Activated T-cell treated with anti-CD3 and anti-CD28 coated beads for 1 hour (primary cell): ENCODE measurements at places on chromosomes 2 and 18.

- no peak for DNase-seq
Observed at GRCh38 chr2:231334179-231334930, 61.2 kb upstream of the B3GNT7 start.

DNA sequence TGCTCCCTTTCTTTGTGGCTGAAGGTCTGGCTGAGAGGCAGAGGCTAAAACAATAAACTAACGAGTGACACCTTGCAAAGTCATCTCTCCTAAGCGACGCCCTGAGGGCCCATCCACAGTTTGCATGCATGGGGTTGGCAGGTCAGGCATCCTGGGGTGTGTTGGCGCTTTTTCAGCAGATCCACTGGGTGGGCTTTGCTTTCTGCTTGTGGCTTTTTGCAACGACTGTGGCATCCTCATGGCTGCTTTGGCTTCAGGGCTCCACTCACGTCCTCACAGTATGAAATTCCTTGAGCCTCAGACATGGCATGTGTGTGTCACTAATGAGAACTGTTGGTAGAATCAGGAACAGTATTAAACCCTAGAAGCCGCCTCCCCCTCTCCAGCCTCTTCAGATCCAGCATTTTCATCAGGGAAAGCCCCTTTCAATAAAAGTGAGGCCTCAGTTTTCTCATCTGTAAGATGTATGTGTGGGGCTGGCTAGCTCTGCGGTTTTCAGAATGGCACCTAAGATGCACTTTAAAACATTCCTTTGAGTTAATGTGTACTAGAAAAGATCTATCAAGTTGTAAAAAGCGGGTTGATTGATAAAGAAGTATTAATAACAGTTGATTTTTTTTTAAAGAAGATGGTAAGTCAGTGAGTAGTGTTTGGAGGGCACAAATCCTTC lies 72.5 kb downstream of the SH3BP4 start:
- DNase-seq: no peak

GRCh38 chr18:39191931-39192330 lies 1626.3 kb upstream of the CELF4 start:
- DNase-seq: no peak

DNA sequence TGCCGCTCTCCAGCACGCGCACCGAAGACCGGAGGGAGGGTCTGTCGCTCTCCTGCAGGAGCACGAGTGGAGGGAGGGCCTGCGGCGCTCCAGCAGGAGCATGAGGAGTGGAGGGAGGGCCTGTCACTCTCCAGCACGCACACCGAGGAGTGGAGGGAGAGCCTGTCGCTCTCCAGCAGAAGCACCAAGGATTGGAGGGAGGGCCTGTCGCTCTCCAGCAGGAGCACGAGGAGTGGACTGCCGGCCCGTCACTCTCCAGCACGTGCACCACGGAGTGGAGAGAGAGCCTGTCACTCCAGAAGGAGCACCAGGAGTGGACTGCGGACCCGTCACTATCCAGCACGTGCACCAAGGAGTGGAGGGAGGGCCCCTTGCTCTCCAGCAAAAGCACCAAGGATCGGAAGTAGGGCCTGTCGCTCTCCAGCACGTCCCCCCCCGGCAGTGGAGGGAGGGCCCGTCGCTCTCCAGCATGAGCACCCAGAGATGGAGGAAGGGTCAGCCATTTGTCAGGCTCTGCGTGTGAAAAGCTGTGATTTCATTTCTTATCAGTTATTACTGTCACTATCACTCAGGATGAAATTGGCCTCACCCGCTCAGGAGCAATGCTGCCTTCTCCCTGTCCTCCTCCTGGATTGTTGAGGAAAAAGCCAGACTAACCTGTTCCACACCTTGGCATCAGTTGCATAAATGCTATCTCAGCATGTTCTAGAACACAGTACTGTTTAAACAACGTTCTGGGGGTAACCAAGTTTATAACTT lies 35.9 kb downstream of the ADI1 start:
- no peak for DNase-seq

GRCh38 chr18:25310045-25310444 lies 41.9 kb downstream of the ZNF521 start:
- DNase-seq: no peak

- no peak for DNase-seq
Observed at GRCh38 chr2:202091476-202091875, 18.4 kb downstream of the KIAA2012 start.

GRCh38 chr2:13558368-13558767 lies 841.6 kb downstream of the TRIB2 start:
- DNase-seq: no peak

DNA sequence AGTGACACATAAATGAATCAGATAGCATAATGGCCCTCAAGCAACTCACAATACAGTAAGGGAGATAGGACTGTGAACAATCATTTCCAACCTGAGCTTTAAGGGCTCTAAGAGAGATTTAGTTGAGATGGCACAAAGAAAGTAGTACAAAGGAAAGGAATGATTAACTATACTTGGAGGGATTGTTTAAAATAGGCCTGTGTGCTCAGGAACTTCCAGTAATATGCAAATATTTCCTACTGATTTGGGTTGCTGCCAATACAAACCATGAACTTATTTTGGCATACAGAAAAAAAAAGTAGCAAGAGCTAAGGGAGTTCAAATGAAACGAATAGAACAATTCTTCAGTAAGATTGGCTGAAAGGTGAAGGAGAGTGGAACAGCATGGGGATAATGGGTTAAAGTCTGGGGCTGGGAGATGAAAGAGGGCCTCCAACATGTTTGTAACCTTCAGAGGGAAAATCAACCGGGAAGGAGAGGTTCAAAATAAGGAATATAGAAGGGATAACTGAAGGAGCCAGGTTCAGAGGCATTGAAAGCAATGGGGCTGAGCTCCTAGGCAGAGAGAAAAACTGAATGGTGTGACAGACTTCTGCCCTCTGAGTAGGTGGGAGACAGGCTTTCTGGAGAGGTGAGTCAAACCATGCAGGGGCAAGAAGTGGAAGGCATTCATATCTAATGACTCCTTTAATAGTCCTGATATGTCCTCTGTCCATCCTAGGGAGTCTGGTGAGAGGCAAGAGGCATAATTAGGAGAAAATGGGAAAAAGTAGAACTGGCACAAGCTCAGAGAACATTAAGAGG lies 83.5 kb downstream of the DNAH7 start:
- no peak for DNase-seq

- no peak for DNase-seq
Observed at GRCh38 chr2:218891275-218892135, 10.9 kb downstream of the WNT10A start.

DNA sequence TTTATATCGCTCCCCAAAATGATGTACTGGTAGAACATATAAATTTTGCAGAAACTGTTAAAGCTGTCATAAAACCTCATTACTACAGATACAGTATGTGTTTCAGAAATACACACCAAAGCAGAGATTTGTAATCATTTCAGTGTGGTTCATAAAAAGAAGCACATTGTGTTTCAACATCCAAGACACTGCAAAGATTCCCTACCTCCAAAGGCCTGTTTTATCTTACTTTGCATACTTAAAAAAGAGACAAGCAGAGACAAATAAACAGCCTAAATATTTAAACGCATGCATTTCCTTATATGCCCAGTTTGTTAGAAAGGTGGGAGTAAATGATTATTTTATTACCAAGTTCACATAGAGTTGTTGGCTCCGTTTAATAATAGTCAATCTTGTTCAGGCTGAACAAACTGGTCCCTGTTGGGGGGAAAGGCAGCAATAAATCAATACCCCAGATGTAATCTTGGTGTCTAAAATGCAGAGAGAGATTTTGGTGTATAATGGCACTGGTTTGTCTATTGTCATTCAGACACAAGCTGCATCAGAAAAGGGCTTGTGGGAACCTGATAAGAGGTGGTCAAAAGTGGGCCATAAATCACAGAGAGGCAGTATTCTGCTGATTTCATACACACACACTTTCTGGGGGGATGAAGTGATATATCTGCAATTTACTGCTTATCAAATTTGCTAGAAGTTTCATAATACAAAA lies 321.4 kb upstream of the ETAA1 start:
- DNase-seq: no peak

DNA sequence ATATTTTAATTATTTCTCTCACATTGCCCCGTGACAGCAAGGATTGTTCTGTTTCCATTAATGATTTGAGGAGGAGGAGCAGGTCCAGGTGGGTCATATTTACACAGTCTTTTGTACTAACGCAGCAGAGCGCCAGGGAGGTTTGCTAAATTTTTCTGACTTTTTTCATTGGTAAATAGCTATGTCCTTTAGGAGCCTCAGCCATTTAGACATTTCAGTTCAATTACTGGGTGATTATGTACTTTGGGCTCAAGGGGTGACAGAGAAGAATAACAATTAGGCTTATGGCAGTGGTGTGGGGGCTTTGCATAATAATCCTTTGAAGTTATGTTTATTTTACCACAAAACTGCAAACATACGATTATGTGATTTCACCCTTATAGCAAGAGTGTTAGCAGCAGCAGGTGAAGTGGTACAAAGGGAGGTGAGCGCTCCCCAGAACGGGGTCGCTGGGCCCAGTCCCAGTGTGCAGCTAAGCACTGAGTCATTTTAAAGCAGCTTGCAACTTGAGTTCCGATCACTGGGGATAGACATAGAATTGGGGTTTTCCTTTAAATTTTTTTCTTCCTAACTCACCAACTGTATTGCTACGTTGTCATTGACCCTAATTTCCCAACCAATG lies 80.3 kb downstream of the TSHZ1 start:
- DNase-seq: no peak

GRCh38 chr2:26968001-26968400 lies 2.4 kb upstream of the MAPRE3 start:
- no peak for DNase-seq

DNA sequence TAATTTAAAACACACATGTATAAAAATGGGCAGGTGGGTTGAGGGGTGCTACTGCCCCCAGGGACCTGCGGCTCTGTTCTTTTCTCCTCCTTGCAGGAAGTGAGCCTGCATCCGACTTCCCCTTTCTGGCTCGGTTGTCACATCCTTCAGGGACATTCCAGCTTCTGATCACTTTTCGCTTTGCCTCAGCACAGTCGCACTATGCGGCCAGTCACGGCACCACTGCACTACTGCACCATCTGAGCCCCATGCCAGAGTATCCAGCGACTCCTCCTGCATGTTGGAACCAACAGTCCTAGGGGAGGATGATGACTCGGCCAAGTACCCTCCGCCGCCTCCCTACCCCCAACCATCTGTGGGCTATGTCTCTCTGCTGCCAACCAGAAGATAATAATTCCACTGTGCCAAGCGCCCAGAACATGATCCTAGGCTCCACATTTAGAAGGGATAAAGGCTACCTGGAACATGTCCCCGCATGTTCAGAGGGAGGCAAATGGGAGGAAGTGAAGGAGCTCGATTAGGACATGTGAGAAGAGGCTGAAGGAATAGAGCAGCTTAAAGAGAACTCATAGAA lies 17.6 kb downstream of the CDC42EP3 start:
- DNase-seq: no peak
